ENCODE measurements at places on chromosomes 3 and 15. TPM values are rescaled to one million over a fixed set of nuclear protein-coding genes. Genes with fewer than 3 reads are reported as not detected.

- DNase-seq, result no peak
These were observed 353.9 kb downstream of the CHL1 start for GRCh38 chr3:550471-550870.

Gene ROPN1
- not detected for total RNA-seq

Gene PDCD7
- total RNA-seq, result 43.1 TPM

Gene TM4SF1
- 195 TPM for total RNA-seq

Gene PLCH1
- 1.9 TPM for total RNA-seq

Gene CCR3
- total RNA-seq, result not detected

GRCh38 chr15:48993380-48993779, 29.7 kb upstream of the SHC4 start:
- no peak for DNase-seq

DNA sequence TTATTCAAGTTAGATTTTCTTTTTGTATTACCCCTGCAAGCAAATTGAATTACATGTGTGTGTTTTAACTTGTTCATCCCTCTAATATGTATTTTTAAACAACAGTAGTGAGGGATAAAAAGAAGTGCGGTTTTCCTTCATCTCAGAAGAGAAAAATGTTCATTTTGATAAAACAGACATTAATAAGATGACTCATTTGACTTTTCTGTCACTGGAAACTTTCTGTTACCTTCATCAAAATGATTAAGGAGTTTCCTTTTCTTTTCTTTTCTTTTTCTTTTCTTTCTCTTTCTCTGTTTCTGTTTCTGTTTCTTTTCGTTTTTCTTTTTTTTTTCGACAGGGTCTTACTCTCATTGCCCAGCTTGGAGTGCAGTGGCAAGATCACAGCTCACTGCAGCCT, 53.0 kb downstream of the ECT2 start:
- DNase-seq, result no peak

DNA sequence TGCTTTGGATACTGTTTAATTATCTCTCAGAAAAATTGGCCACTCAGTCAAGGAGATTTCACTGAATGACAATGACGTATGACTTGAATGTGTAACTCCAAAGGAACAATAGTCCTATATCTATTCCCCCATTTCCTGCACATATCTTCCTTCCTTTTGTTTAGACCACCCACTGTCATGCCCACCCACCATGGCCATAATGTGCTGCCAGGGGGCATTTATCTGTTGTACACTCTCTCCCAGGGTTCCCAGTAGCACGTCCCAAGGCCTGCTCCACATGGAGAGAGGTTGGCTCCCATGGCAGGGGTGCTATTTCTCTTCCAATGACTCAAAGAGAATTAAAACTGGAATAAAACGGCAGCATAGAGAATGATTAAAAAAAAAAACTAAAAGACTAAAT, 36.8 kb upstream of the CTNNB1 start:
- no peak for DNase-seq
